ENCODE measurements at places on chromosomes 11 and 22.

DNA sequence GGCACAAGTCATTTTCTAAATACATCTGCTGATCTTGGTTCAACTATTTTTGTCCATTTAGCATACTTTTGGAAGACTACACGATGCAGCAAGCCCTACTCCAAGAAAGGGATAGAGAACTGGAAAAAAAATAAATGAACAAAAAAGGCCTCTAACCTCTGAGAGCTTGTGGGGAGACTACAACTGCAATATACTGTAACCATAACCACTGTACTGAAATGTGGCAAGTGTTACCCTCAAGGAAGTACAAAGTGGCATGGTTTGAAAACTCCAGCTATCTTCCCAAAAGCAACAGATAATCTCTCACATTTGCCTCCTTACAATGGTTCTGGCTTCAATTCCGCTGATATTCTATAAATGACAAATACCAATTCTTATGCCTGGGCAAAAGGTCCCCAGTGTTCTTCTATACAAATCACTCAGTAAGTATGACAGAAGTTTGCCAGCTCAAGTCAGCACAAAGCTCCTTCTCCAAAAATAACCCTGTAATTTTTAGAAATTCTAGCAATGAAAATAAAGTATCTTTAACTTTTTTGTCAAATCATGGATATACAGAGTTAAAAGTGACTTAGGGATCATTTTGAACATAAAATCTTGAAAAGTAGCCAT lies 22.9 kb downstream of the AMBRA1 start:
- no peak for DNase-seq

GRCh38 chr11:18958221-18958910 lies 19.2 kb upstream of the MRGPRX1 start:
- peak; percentile 77 for DNase-seq

- DNase-seq = no peak
Observed at GRCh38 chr11:110409174-110409573, 20.6 kb upstream of the FDX1 start.

GRCh38 chr11:45213316-45213665 lies 66.9 kb downstream of the PRDM11 start:
- DNase-seq = no peak

DNA sequence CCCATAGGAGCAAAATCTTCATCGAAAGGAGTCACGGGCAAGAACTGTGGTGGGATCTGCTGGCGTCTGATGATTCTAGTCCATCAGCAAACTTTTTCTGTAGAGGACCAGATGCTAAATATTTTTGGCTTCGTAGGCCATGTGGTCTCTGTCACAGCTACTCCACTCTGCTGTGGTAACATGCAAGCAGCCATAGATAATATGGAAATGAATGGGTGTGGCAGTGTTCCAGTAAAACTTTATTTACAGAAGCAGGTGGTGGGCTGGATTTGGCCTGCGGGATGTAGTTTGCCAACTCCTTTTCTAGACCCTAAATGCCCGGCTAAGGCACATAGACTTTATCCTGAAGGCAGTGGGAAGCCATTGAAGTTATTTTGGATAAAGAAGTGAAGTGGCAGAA lies 32.9 kb downstream of the BMAL1 start:
- no peak for DNase-seq

DNA sequence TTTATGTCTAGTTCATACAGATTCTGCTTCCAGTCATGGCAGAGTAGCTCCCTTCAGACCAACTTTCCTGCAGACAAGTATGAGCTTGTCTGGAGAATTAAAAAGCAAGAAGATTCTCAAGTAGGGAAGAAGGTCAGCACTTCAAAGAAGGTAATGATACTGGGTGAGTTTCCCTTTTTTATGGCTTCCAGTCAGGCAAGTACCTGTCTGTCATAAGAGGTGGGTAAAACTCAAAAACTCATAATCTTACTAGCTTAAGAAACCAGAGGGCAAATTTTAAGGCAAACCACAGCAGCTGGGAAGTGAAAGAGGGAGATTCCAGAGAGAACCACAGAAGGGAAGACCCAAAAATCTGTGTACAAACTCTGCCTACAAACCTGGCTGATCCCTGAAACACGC lies 54.2 kb downstream of the DENND5A start:
- peak; percentile 6 for DNase-seq

DNA sequence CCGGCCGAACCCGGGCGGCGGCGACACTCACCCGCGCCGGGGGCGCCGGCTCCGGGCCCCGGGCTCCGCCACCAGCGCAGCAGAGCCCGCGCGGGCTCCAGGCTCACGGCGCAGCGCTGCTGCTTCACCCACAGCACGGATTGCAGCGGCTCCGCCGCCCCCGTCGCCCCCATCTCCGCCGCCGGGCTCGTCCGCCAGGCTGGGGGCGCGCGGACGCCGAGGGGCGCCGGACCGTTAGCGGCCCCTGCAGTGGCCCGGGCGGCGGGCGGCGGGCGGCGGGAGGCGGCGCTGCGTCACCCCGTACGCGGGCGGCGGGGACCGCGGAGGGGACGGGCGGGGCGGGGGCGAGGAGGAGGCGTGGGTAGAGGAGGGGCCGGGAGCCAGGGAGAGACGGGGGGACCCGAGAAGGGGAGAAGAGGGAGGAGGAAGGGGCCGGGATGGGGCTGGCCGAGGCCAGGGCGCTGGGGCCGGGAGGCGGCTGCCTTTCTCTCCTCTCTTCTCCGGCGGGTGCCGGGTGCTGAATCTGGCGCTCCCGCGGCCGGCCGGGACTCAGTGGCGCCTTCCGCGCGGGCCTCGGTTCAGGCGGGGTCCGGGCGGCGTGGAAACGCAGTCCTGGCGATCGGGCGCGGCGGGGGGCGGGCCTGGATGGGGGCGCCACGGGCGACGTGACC lies at the start of gene CERK:
Gene CERK, minus strand, starts transcription at position 277 of the 671 bp plus-strand sequence. Its CDS starts 104 bp downstream, at position 173.
- peak; percentile 35 for DNase-seq

- DNase-seq = no peak
Observed at GRCh38 chr11:11965656-11966353, 42.6 kb downstream of the DKK3 start.

DNA sequence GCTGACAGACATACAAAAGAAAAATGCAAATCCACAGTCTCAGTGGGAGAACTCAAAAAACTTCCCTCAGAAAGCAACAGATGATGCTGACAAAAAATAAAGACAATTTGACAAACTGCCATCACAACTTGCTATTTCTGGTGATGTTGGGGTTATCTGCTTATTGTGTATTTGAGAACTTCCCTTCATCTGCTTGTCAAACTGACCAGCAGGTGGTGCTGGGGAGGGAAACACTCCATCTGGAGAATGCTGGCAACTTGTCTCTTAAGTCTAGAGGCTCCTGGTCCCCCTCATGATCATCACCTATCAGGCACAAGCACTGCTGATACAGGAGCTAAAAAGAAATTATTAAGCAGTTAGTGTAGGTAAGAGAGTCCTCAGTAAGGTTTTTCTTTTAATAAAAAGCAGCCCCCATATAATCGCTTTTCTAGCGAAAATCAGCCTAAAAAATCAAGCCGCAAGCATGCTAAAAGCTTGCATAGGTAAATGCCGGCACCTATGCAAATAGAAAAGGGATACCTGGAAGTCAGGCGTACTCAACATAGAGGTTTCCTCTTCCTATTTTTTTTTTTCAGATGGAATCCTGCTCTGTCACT lies 9.8 kb upstream of the FAM111B start:
- peak; percentile 75 for DNase-seq

- peak; percentile 88 for DNase-seq
Observed at GRCh38 chr11:83054904-83055380, 16.8 kb downstream of the RAB30 start.

- DNase-seq = no peak
Observed at GRCh38 chr11:114228435-114229411, 67.5 kb upstream of the NNMT start.

DNA sequence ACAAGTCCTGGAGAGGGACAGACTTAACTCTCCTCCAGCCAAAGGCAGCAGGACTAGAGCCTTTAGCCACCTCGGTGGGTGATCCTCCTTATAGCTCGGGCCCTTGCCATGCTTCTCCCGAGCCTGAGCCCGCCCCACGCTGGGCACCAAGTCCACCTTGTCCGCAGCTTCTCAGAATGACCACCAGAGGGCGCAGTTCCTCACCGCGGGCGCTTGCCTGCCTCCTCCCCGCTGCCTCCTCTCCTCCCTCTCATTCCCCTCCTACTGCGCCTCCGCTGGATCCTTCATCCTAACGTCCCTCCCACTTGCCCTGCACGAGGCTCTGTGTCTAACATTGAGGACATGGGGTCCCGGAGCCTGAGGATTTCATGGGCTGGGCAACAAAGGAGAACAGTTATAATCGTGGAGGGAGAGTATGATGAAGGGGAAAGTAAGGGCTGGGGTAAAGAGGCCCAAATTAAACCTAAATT lies 11.3 kb upstream of the MOGAT2 start:
- peak; percentile 81 for DNase-seq

GRCh38 chr11:6237266-6237665 lies 1.6 kb upstream of the CNGA4 start:
- no peak for DNase-seq

- no peak for DNase-seq
Observed at GRCh38 chr11:17369094-17369493, 17.5 kb downstream of the NCR3LG1 start.

DNA sequence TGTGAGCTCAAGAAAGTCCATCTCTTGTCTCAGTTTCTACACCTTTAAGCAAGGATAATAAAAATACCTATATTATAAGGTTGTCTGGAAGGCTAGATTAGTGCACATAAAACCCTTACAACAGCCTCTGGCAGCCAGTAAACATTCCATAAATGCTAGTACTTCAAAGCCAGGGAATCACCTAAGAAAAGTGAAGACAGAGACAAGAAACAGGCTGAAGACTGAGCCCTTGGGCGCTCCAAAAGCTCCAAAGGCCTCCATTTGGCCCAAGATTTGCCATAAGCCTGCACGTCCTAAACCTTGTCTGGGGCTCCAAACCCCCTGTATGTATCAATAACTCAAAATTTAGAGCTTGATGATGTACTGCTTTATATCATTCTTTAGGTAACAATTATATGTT lies 52.2 kb upstream of the AKIP1 start:
- no peak for DNase-seq

DNA sequence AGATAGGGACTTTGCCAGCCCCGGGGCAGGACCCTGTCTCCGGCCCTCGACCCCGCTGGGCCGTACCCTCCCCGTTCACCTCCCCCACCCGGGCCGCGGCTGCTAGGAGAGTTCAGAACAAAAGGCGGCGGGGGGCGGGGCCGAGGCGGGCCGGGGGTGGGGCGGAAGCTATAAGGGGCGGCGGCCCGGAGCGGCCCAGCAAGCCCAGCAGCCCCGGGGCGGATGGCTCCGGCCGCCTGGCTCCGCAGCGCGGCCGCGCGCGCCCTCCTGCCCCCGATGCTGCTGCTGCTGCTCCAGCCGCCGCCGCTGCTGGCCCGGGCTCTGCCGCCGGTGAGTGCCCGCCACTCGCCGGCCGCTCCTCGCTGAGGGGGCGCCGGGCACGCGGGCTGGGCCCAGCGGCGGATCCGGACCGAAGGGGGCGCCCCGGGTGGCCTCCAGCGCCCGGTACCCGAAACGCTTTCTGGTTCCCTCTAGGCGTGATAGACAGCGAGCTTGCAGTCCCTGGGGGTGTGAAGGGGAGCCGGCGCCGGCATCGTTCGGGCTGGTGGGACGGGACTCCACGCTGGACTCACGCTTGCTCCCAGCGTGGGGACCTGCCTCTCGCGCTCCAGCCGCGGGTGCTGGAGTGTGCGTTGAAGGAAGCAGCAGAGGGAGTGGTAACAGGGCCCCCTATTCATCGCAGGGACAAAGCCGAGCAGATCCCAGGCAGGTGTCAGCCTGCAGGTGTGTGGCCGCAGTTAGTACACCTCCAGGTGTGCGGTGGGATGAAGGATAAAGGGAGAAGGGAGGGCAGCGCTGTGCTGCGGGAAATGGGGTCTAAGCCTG lies at the start of gene MMP11:
Gene MMP11, plus strand, starts transcription at position 201 of the 825 bp plus-strand sequence. Its CDS starts 22 bp downstream, at position 223.
- peak; percentile 29 for DNase-seq

DNA sequence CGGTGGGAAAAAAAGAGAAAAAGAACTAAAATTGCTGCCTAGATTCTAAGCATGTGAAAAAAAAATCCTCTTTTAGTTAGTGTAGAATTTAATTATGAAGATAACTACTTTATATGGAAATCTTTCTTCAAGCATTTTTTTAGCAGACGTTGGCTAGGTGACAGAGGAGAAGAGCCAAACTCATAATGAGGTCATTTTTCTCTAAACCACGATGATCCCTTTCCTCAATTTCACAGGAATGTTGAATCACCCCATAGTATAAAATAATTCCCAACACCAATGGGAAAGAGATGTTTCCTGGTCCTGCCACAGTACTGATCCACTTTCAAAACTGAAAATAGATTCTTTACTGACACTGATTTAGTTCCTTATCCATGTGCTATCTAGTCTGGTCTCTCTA lies 319.8 kb downstream of the DLG2 start:
- DNase-seq = peak; percentile 59

DNA sequence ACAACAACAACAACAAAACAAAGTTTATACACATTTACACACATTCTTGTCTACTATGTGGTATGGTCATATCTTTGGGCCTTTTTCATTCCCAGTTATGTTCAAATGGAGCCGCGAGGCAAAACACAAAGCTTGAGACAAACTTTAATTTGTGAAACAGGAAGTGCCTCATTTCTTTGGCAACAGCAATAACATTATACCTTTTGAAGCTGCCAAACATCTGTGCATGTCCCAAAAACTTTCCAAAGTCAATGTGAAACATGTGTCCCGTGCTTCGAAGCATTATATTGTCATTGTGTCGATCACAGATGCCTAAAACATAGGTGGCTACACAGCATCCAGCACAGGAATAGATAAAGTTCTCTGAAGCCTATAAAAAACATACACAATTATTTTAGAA lies 25.0 kb upstream of the RPS13 start:
- DNase-seq = no peak

DNA sequence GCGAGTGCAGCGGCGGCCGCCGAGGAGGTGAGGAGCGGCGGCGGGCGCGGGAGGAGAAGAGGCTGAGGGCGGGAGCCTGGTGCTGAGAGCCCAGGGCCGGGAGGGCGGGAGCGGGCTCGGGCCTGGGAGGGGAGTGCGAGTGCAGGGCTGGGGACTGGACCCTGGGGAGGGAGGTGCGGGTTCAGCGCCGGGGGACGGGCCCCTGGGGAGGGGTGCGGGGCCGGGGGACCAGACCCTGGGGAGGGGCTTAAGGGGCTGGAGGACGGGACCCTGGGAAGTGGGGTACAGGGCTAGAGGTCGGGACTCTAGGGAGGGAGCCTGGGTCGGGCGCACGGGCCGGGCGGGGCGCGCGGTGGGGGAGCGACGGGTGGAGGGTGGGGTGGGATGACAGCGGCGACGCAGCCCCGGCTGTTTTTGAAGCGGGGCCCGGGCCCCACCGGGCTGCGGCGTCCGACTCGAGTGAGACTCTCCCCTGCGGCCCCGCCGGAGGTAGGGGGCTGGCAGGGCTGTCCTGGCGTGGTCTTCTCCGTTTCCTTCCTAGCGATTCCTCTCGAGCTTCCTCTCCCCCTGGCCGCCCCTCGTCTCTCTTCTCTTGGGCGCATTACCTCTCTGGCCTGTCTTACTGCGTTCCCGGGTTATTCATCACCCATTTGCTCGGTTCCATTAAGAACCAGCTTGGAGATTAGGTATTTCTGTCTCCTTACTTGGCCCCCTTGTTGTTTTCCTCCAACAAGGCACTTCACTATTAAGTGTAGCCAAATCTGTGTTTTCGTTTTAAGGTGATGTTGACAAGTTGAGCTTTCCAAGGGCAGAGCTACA lies 754 bp downstream of the NUP50 start:
- DNase-seq = no peak

- DNase-seq = no peak
Observed at GRCh38 chr22:23033116-23033905, 37.0 kb upstream of the GNAZ start.

Measured in PC-3 (cell line).